Iris pigment epithelial cell (primary cell): ENCODE measurements at places on chromosomes 4 and X.
A peak's percentile ranks its signal among the peaks of the same experiment; 100 is the strongest.

GRCh38 chrX:31323658-31324057 is 251.8 kb upstream of the FTHL17 start:
- no peak for DNase-seq

DNA sequence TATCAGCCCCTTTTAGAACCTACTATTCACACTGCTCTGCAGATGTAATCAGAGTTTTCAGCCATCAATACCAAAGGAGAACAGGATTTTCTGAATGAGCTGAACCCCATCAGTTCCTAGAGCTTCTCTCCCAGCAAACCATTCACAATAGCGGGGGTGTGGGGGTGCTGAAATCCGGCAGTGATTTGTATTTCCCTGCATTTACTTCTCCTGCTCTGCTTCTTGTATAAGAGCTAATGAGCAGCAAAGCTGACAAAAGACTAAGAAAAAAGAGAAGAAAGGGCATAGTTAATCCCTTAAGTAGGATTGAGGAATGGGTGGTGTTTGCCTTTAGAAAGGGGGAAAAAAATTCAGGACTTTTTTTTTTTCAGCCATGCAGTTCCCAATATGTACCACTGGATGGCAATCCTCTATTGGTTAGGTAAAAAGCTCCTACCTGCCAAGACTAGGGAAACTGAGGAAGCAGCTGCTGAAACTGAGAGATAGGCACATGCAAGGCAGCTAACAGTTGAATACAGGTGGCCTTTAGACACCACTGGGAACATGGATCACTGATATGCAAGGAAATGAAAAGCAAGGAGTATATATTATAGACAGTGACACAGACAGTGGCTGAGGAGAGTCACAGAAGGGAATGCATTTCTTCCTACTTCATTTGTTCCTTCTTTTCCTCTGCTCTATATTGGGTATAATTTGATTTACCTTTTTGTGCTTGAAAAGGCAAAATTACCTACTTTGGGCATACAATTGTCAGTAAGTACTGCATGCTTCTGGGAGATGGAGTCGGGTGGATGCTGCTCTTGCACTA is 217.9 kb downstream of the HS6ST2 start:
- DNase-seq: no peak

- DNase-seq: no peak
These were observed 54.9 kb downstream of the DCTD start for GRCh38 chr4:182862141-182862875.

GRCh38 chr4:31620476-31620875 is 900.3 kb downstream of the PCDH7 start:
- peak; percentile 28 for DNase-seq

- DNase-seq: no peak
These were observed 201.6 kb downstream of the BMPR1B start for GRCh38 chr4:94959307-94959706.

GRCh38 chr4:125105561-125105960 is 209.2 kb upstream of the FAT4 start:
- DNase-seq: peak; percentile 80

DNA sequence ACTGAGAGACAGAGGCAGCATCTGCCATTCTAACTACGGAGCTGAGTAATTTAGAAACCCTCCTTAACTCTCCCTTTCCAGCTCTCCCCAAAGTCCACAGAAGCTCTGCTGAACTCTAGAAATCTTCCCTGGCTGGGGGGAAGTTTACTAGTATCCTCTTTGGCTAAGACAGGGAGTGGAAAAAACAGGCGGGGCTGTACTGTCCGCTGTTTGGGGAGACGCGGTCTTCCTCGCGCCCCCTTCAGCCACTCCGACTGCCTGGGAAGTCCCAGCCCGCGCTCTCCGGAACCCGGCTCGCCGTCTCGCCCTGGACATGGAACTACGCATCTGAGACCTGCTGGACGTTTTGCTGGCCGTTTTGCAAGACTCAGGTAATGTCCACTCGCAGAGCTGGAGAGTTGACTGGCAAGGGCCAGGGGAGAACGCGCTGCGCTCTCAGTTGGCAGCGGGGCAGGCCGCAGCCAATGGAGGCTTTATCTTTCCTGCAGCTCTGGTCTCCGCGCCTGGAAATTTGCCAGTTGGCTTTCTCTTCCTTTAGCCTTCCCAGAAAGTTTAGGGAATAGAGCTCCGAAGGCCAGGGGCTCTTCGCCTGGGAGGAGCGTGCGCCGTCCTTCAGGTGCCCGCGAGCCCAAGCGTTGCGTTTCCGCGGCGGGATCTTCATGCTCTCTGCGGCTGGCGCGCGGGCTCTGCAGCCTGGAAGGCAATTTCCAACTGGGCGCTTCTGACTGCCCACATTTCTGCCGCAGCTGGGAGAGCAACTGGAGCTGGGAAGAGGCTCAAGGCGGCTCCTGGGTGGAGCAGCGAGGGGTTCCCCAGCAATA is 892 bp downstream of the IL1RAPL2 start:
- DNase-seq: no peak

DNA sequence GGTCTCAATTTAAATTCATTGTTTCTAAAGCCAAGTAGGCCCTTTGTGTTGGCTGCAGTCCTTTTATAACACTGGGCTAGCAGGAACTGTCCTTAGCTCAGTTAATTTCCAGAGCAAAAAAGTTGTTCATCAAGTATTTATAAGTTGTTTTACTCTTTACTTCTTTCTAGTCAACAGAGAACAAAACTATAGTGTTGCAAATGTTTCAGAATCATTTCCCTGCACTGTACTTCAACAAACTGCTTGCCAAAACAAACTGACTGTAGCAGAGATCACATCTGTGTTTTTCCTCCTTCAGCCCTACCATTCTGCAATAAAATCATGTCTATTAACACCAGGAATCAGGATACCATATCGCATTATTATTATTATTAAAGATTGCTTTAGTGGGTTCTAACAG is 168.5 kb upstream of the SH3RF1 start:
- DNase-seq: peak; percentile 36

GRCh38 chr4:55020131-55020530 is 105.3 kb downstream of the KDR start:
- DNase-seq: peak; percentile 29

DNA sequence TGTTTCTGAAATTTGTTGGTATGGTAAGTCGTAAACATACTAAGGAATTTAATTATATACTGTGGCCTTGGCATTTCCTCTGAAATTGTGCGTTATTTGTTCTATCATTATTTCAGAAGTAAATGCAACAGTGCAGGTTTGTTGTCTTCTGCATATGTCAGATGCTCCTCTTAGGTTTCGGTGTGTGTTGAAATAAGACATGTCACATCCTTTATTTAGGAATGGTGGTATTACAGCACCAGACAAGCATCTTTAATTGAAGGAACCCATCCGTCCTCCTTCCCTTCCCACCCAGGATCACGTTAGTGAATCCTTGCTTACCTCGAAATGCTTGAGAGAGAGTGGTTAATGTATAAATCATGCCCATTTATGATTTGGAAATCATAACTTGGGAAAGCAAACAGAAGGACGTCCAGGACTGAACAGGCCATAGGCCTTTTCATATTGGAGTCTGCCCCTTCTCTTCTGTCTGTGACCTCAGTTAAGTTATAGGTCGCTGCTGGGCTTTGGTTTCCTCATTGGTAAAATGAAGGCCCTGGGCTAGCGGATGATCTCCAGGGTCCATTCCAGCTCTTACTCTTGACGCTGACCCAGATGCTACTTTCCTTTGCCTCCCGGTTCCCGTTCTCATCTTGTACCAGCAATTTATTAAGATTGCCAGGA is 134.1 kb downstream of the KLHL8 start:
- DNase-seq: no peak

GRCh38 chr4:145819853-145820181 is 118.8 kb downstream of the ZNF827 start:
- no peak for DNase-seq

- DNase-seq: peak; percentile 59
These were observed 80.6 kb downstream of the FRYL start for GRCh38 chr4:48699475-48699874.

DNA sequence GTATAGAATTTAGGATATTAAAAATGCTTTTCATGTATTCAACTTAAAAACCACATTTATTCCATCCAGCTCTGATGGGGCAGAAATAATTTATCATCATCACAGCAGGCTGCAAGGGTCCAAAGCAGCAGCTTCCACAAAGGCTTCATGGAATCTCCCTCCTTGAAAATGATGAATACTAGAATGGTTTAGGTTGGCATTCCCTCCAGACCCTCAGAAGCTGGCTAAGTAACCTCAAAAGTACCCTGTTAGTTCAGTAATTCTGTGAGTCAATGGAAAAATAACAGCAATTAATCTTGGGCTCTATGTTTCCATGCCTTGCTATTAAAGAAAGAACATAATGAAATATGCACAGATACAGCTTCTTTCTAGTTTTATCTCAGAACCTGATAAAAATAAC is 594.9 kb upstream of the DIPK2B start:
- no peak for DNase-seq

DNA sequence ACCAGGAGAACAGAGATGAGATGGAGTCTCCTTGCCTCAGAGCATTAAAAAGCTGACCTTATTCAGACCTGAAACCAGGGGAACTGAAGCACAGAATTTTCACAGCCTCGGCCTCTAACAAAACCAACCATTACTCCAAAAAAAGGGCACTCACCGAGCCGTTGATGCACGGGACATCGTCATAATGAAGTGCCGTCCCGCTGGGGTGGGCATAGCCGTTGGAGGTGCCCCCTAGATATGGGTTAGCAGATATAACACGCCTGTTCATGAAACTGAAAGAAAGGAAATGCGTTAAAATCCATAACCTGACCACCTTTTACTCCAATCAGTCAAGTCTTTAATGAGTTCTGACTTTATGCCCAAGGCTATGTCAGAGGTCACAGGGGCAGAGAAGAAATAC is 153.6 kb downstream of the AFAP1 start:
- DNase-seq: no peak

- no peak for DNase-seq
These were observed 395.8 kb downstream of the GASK1B start for GRCh38 chr4:157776930-157777528.

- DNase-seq: no peak
These were observed 611.8 kb downstream of the SPOCK3 start for GRCh38 chr4:166622425-166622977.

GRCh38 chr4:102871772-102872171 is 3.0 kb downstream of the CISD2 start:
- DNase-seq: no peak

- DNase-seq: no peak
These were observed 27.7 kb downstream of the STAG2 start for GRCh38 chrX:123989235-123989634.

DNA sequence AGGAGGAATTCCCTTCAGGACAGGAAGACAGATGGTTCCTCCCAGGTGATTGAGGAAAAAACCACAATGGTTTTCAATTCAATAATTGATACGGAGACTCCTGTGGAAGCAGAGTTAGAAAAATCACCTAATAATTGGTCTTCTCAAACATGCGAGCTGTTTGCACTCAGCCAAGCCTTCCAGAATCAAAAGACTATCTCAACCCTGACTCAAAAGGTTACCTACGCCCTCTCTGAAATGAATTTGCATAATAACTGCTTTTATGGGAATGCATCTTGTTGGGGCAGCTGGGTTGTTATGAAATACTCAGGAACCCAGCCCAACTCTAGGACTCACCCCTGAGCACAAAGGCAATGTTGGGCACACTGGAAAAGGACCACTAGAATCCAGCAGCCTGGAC is 66.9 kb upstream of the ARSJ start:
- DNase-seq: no peak

GRCh38 chr4:183129675-183130074 is 30.6 kb downstream of the WWC2 start:
- DNase-seq: no peak

DNA sequence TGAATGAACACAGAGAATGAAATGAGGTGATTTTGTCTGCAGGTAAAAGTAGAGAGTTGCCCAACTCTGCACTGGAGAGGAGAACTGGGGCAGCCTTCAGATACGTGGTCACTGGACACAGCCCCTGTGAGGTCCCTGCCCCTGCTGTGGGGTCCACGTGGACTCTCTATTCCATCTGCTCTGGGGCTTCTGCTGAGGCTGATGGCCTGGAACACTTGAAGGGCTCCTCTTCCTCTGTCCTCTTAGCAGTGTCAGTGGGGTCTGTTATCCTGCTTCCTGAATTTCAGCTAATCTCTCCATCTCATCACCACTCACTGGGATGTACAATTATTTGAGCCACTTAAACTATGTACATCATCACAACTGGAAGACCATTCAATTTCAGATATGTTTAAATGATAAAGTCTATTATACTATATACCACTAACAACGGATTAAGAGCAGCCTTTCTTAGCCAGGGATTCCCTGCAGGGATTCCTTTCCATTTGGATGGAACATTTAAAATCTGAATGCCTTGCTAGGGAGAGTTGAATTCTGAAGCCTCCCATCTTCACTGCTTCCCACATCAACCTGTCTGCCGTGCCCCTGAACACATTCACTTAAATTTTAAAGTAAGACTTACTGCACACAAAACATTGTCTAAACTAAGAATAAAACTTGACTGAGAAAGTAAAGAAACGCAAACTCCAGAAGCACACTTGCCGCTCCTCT is 74.0 kb downstream of the CC2D2A start:
- DNase-seq: no peak

- no peak for DNase-seq
These were observed 824.7 kb upstream of the TENM3 start for GRCh38 chr4:181418496-181418895.

DNA sequence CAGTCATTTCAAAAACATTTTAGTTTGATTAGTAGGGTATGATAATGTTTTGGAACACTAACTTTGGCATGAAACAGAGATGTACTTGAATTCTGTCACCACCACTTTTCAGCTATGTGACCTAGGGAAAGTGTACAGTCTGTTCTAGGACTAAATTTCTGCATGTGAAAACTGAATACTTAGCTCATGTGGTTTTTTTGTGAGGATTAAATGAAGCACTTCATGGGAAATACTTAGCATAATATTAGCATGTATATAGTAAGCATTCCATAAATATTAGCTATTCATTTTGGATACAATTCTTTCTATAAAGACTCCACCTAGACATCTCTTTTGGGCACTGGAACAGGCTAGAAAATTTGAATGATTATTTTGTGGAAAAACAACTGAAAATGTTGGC is 1379.4 kb downstream of the RPA4 start:
- no peak for DNase-seq

GRCh38 chr4:88027611-88028608 is 20.5 kb downstream of the PKD2 start:
- DNase-seq: peak; percentile 96

DNA sequence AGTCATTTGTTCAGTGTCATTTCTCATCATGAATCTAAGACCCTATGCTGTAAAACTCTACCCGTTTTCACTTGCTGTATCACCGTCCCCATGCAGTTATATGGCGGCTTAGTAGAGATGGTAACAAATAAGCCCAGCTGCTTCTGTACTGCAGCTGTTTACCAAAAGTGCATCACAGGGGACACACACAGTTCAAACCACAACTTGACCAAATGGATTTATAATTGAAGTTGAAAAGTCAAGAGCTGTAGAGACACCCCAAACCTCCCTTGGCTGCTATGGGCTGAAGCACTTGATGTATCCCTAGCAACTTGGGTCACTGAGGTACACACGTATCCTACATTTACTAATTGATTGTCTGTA is 219.0 kb upstream of the FGF13 start:
- no peak for DNase-seq

DNA sequence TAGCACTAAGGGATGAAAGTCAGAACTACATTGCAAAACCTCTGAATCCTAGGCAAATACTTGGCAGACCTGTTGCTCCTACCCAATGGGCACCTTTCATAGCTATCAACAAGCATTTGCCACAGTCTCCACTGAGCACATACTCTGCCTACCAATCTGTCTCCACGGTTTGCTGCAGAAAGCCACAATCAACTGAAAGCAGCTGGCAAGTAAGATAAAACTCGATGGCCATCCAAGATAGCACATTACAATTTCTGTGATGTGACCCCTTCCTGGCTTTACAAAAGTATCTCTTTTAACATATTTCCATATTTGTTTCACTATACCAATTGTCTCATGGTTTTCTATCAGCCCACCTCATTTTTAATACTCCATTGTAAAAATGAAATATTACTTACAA is 1060.5 kb upstream of the INTU start:
- DNase-seq: no peak
